ENCODE measurements at places on chromosomes 6 and 20.

DNA sequence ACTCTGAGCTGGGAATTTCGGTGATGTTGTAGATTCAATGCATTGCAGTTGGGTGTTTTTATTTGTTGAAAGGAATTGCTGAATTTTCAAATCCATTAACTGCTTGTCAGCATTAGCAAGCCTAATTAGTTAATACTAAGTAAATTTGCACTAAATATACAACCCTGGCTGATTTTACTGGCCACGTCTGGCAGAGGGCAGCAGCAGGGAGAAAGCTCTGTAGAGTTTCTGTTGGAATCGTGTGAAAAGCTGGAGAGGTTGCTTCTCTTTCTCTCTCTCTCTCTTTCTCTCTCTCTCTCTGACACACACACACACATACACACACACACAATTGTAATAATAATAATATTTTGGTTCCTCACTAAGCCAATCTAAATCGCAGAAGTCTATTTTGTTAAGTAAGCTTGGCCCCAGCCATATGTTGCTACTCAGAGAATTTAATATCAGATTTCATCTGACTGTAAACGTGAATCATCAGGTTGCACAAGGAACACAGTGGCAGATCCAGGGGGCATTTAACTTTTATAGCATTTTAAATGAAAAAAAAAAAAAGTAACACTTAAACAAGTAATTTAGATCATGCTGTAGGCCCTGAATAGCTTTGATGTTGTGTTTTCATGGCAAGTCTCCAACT is 289.5 kb downstream of the ESR1 start:
- no peak for DNase-seq

- no peak for DNase-seq
Observed at GRCh38 chr20:49573900-49574416, 6.0 kb upstream of the PTGIS start.

GRCh38 chr6:26520850-26521599 is 17.1 kb upstream of the HMGN4 start:
- DNase-seq: peak; percentile 86

DNA sequence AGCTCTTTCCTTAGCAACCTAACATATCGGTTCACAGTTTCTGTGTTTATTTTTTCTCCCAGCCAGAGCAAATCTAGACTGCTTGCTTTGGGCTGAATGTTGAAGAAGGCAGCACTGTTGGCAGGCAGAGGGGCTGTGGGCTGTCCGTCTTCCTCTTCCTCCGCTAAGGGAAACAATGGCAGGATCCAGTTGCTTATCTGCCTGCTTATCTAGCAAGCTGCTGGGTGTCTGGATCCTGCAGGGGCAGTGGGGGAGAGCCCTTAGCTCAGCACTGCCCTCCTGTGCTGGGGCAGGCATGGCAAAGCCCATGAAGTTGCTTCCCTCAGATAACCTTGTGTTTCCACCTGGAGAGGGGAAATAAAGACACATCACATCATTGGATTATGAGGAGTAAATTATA is 92.7 kb upstream of the CD93 start:
- DNase-seq: no peak

- DNase-seq: no peak
Observed at GRCh38 chr6:16781348-16782169, 20.3 kb upstream of the ATXN1 start.

DNA sequence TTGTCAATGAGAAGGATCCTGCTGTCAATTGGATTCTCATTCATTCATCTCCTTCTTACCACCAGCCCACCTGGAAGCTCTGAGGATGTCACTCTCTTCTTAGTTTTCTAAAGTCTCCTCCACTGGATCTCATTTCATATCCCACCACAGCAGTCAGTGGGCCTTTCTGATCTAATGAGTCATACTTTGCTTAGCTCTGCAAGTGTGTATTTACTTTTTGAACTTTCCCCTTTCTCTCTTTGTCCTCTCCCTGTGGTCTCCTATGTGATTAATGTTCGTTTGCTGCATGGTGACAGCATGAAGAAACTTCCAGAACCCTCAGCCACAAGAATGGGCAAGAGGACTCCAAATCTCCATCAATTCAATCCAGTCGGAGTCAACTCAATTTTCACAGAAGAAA is 63.6 kb upstream of the SYNDIG1 start:
- DNase-seq: no peak

DNA sequence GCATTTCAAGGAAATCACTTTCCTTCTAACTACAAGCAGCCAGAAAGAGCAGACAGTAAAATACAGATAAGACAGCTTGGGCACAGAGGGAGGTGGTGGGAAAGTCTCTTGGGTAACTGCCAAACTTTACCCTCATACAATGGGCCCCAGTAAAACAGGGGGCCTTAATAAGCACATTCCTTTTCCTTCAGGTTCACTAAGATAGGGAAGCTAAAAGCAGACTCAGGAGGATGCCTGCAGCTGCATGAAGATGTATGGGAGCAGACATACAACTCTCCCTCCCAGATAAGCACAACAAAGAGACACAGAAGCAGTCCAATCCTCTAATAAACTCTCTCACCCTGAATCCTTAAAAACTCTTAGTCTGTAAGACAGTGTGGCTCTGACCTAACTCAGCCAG is 49.0 kb downstream of the SIM1 start:
- DNase-seq: no peak

DNA sequence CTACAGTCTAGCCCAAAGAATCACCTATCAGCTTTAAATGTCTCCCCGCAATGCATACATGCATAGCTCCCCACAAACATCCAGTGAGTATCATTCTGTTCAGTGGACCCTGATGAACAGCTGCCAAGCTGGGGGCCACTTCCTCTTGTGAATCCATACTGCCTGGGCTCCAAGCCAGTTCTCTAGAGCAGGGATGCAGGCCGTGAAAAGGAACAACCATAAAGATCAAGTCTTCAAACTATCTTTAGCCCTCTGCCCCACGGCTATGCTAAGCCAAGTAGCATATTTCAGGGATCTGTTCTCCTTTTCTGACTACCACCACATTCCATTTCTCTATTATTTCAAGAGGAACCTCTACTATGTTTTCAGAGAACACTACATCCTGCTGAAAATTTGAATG is 191.7 kb upstream of the BTBD3 start:
- DNase-seq: no peak

GRCh38 chr6:62445521-62445920 is 159.5 kb upstream of the KHDRBS2 start:
- no peak for DNase-seq

DNA sequence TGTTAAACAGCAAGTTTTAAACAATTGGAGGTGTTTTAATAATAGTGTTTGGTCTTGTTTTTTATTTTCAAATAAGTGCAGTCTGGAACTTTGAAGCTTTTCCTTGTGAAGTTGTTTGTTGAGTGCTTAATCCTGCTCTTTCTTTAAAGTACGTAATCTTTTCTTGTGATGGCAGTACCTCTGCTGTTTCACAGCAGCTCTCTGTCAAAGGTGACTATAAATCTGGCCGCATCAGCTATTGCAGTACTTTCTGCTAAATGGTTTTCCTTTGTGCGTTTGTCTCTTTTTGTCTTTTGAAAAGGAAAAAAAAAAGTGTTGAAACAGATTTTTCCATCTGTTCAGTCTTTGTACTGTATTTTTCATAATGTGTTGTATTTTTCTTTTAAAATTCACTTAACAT is 12.7 kb downstream of the STXBP5 start:
- DNase-seq: no peak

GRCh38 chr6:14919038-14919670 is 326.7 kb upstream of the JARID2 start:
- no peak for DNase-seq

DNA sequence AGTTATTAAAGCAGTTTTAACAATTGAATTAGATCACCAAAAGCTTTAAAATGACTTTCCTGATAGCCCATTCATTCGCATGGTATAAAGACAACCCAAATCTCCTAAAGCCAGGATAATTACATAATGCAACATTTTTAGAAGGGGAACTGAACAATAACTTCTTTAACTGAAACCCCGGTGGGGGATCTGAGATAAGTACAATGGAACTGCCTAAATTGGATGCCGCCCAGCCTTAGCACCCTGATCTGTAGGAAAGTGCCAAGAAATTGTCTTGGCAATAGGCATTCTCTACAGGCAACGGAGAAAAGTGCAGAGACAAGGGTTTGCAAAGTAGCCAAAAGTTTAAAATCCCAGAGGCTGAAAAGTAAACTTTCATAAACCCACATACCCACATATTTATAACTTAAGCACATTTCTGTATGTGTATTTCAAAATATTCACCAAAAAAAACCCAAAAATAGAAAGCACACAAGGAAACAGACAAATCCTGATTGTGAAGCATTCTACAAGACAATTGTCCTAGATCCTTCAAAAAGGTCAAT is 98.8 kb upstream of the BEND6 start:
- DNase-seq: no peak

DNA sequence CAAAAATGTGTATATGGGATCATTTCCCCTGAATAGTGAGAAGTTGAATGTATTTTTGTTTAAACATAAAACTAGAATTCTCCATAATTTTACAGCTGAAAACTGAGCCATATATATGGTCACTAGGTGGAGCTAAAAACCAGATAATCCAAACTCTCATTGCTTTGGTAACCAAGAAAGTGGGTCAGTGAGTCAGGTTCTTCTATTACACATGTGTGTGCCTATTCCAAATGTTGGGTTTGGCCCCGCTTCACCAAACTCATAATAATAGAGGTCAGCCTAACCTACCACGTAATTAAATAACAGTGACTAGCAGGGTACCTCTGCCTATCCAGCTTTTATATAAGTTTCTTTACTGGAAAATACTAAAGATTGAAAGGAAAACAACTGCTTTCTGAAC is 19.3 kb upstream of the RNGTT start:
- DNase-seq: peak; percentile 73

- DNase-seq: peak; percentile 77
Observed at GRCh38 chr6:28803337-28803709, 120.5 kb downstream of the TRIM27 start.

DNA sequence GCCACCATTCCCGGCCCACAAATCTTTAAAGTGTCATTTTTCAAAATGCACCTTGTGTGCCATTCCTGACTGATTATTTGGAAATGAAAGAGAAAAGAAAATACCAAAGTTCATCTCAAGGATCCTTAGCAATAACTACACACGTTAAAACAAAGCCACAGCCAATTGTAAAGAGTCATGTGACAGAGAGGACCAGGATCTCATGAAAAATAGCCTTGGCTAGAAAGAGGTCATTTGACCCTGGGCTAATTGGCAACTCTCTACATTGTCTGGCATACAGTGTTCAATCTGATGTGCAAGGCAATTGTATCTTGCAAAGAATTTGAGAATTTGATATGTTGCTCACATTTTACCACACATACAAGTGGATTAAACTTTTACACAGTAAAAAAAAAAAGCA is 31.6 kb upstream of the HLA-G start:
- peak; percentile 70 for DNase-seq

DNA sequence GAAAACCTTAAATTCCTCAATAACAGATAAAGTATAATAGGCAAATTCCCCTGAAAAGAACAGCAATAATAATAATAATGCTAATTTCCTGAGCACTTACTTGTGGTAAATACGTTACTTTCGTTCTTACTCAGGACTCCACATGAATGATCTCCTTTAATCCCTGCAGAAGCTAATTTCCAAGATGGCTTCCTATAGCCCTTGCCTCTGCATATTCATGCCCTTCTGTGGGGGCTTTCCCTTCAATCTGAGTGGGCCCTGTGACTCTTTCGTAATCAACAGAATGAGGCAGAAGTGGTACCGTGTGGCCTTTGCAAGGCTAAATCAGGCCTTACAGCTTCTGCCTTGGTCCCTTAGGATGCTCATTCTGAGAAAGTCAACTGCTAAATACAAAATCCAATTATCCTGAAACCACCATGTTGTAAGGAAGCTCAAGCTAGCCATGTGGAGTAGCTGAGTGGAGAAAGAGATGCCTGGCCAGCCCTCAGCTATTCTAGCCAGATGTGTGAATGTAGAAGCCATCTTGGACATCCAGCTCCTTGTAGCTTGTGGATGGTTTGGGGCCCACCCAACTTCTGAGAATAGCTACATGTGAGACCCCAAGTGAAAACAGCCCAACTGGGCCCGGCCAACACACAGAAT is 50.5 kb downstream of the MCUR1 start:
- DNase-seq: no peak

DNA sequence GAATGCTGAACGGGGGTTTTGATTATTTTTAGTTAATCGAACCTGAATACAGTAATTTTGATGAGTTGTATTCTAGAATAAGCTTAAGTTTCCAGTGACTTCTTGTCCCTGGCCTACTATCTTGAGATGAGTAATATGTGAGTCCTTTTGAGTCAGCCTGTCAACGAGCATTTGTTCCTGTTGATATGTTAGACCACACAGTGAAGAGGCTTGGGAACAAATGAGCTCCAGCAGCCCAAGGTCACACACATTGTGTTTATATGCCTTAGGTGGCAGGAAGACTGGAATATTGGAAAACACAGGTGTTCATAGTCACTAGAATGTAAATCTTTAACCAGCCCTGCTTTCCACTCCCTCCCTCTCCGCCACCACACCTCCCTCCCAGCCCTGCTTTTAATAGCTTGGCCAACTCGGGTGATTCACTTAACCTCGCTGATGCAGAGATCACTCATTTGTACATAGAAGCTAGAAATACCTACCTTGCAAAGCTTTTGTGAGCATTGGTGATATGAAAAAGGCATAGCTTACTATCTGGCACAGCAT is 9.1 kb downstream of the SMPDL3A start:
- no peak for DNase-seq

DNA sequence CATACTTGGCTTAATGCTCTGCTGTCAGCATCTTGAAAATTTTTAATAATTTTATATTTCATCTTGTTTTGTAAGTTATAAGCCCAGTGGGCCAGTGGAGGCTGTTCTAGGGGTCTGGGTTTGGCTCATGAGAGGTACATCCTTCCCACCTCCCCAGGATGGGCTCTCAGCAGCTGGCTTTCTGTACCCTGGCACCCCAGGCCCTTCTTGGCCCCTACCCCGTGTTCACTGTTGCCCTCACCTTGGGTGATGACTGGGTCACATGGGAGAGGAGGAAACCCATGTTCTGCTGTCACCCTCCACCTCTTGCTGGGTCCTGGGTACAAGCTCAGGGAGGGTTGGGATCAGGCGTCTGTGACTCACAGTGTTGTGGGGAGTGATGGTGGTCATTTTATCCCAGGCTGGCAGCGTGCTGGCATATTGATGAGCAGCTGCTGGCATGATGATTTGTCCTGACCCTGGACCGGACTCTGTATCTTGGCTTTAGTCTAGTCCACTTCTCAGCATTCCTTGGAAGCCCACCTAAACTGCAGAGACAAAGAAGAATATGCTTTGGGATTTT is 34.6 kb downstream of the SLC16A10 start:
- DNase-seq: no peak

DNA sequence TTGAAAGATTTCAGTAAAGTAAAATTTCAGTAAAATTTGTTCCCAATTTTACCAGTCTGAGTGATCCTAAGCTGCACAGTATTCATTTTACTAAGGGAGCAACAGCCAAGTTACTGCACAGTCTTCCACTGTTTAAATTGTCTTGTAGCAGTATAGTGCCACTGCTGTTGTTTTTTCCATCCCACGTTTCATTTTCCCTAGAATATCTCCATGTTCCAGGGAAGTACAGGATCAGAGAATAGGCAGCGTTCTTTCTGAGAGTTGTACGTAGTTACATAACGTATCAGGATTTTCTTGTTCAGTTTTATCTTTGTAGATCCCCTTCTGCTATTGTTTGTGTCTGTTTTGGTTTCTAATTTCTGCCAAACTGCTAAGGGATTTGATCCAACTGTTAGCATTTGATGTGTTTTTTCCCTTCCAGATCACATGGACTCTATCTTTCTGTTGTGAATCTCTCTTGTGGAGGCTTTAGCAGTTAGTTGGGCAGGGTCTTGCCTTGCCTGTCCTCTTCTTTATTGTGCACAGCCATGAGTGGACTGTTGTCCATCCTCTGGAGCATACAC is 38.4 kb downstream of the BCKDHB start:
- DNase-seq: no peak

Measured in SK-MEL-5 (cell line).